ENCODE measurements at places on chromosomes 3 and 15.

DNA sequence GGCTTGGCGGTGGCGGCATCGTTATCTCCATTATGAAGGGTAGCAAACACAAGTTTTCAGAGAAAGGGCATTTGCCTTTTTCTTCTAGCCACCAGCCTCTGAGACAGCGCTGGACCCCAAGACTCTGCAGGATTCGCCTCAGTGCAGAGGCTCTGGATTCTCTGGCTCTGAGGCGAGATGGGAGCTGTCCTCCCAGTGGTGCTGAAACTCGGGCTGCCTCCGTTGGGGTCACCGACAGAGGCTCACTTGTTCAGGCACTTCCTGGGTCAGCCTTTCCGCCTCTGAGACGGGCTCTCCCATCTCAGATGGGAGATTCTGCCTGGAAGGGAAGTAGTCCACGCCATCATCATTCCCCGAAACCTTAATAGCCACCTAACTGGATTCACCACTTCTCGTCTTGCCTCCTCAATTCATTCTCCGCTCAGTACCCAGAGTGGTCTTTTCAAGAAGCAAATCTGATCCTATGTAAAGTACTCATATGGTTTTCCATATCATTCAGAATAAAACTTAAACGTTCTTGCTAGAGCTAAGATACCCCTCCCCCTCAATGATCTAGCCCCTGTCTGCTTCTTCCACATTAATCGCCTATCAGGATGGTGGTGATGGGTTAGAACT, 76.9 kb downstream of the RHCG start:
- DNase-seq = no peak

GRCh38 chr15:74393423-74393822, 26.0 kb upstream of the CYP11A1 start:
- DNase-seq = no peak

- DNase-seq = no peak
These were observed 43.1 kb downstream of the RBPMS2 start for GRCh38 chr15:64732156-64732860.

GRCh38 chr3:36812240-36812639, 47.9 kb upstream of the DCLK3 start:
- DNase-seq = no peak

DNA sequence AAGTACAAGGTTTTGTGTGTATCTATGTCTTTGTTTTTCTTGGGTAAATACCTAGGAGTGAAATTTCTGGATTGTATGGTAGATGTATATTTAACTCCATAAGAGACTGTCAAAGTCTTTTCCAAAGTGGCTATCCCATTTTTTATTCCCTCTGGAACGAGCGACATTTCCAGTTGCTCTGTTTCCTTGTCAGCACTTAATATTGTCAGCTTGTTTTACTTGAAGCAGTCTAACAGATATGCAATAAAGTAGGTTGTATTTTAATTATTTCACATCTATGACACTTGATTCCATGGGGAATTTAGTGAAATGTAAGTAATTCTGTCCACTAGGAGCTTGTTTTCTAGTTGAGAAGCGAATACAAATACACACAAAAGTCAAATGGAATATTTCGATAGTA, 18.5 kb upstream of the BNIP2 start:
- DNase-seq = no peak

DNA sequence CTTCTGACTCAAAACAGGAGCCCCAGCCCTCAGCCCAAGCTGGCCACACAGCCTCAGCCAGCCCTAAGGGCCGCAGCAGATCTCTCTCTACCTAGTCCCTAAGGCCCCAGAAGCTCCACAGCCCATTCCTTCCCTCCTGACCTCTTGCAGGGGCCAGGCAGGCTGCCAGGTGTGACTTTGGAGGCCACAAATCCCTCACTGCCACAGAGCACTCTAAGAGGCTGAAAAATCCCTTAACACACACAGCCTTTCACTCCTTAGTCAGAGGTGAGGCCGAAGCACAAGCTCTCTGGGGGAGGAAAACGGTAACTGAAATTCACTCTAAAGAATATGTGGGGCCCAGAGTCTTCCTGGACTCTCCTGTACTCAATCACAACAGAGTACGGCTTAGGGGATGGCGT, 23.3 kb downstream of the LRRC2 start:
- DNase-seq = no peak

- DNase-seq = no peak
These were observed 230.9 kb upstream of the CD96 start for GRCh38 chr3:111311126-111311525.

- DNase-seq = no peak
These were observed 49.2 kb downstream of the ARHGAP11B start for GRCh38 chr15:30675126-30675525.

GRCh38 chr15:96332637-96333121, 2.2 kb downstream of the NR2F2 start:
- DNase-seq = no peak

DNA sequence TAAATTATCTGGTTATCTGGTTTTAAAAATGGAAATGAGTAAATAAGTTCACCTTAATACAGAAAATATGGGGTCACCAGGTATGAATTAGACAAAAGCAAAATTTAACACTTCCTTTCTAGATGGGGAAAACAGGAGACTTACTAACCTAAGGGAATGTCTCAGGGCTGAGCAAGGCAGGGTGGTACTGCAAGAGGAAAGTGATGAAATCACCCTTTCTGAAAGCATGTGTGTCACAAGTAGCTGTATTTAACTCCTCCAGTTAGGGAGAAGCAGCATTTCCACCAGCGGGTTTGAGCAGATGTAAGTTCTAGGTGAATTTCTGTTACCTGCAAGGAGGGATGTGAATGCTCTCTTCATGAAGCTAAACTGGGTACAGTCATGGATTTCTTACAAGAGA, 629.1 kb downstream of the MECOM start:
- DNase-seq = no peak

DNA sequence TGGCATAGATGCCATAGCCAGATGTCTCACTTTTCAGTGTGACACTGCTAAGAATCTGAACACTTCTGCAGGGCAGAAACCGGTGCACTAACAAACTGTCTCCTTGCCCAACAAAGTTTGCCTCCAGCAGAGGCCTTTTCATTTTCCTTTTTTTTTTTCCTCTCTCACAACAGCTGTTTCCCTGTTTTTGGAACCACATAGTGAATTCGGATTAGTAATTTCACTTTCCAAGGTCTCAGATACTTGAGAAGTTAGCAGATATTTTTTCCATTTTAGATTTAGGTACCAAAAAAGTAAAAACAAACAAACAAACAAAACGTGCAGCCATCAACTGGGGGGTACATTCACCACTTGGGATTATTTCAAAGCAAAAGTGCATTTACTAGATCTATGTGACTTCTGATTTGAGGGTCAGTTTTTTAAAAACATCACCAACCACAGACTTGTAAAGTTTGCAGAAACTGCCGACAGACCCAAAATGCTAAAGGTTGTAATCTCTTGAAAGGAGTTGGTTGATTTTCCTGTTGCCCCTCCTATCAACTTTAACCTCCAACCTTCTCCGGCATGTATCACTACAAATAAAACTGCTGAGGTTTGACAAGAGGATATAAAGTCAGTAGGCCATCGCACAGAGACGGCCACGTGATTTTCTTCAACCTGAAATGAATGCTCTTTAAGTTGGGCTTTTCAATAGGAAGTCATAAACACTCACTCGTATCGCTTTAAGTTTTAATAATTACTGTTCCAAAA, 169.1 kb downstream of the CDIN1 start:
- no peak for DNase-seq

- DNase-seq = no peak
These were observed 53.8 kb downstream of the SEMA3G start for GRCh38 chr3:52391096-52391495.
